T-helper 2 cell treated with Interferon-gamma antibody and Interleukin-4, amounts not matched to agents 5 μg/mL and 100 μg/mL, for 36 hours (primary cell): ENCODE measurements at places on chromosomes 11 and 22.

GRCh38 chr11:23455321-23455891 lies 595.1 kb upstream of the CCDC179 start:
- DNase-seq = no peak

DNA sequence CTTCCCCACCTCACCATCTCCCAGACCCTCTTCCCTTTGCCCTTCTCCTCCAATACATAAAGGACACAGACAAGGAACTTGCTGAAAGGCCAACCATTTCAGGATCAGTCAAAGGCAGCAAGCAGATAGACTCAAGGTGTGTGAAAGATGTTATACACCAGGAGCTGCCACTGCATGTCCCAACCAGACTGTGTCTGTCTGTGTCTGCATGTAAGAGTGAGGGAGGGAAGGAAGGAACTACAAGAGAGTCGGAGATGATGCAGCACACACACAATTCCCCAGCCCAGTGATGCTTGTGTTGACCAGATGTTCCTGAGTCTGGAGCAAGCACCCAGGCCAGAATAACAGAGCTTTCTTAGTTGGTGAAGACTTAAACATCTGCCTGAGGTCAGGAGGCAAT lies 58.2 kb downstream of the TIMP3 start:
- DNase-seq = no peak

DNA sequence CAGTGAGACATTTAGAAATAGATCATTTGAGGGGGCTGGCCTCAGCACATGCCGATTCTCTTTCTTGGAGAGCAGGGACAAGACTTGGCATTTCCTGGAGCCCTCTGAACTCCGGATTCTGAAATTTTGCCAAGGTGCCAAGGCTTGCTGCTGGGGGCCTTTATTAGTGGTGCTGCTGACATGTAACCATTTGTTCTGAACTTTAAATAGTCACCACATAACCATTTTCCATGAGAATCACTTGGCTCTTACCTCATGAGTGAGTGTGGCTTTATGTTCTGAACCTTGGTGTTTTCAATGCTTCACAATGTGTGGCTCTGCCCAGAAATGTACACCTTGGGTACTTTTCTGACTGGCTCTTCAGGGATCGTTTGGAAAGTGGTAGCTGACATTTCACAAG lies 33.3 kb downstream of the SYT13 start:
- no peak for DNase-seq

- DNase-seq = no peak
Observed at GRCh38 chr11:125170510-125171031, 6.0 kb downstream of the PKNOX2 start.

DNA sequence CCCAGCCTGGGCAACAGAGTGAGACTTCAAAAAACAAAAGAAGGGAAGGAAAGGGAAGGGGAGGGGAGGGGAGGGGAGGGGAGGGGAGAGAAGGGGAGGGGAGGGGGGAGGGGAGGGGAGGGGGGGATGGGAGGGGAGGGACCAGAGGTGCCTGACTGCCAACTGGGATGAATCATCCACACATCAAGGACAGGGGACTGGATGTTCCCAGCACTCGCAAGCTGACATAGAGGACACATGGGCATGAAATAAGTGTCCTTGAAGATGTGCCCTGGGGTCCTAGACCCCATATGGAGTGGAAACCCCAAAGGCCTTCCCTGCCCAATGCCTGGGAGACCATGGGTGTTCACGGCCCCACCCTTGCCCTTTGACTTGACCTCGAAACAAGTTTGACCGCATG lies 19.8 kb downstream of the TST start:
- no peak for DNase-seq
